ENCODE measurements at places on chromosomes 7 and 10. TPM values are rescaled to one million over a fixed set of nuclear protein-coding genes. Genes with fewer than 3 reads are reported as not detected.

GRCh38 chr7:117143580-117143979, 179.3 kb downstream of the WNT2 start:
- DNase-seq, result no peak

DNA sequence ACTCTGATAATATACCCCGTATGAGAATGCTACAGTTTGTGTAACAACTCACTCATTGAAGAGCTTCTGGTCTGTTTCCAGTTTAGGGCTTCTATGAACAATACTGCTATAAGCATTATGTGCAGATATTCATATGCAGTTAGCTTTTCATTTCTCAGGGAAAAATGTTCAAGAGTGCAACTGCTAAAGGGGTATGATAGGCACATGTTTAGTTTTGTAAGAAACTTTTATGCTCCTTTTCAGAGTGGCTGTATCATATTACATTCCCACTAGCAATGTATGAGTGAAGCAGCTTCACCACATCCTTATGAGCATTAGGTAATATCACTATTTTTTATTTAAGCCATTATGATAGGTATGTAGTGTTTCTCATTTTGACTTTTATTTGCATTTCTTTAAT, 182.6 kb upstream of the CXCL12 start:
- DNase-seq, result no peak

DNA sequence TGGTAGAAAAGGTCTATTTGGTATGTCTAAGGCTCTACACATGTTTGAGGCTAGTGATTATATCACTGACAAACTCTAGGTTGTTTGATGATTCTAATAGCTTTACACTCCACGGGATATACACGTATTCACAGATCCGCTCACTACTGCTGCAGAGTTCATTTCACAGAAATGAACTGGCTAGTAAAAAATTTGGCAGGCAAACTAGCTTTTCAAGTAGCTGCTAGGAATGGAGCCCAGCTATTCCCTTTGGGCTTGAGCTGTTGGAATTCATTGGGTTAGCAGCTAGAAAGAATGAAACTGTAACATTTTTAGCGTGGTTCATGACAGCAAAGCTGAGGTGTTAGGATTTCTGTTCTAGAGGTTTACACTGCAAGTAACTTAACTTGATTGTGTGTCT, 37.6 kb downstream of the R3HCC1L start:
- no peak for DNase-seq

- no peak for DNase-seq
Measured at GRCh38 chr10:56653289-56653688, 292.2 kb upstream of the ZWINT start.

The OR2A42 gene
- total RNA-seq, result not detected

The EVX1 gene
- total RNA-seq, result not detected

The NXPH1 gene
- total RNA-seq, result 0.11 TPM
